Cardiac atrium fibroblast (primary cell): ENCODE measurements at places on chromosomes 1 and 21. TPM values are rescaled to one million over a fixed set of nuclear protein-coding genes. Genes with fewer than 3 reads are reported as not detected.

The ACKR1 gene
- 0.54 and 2.4 TPM in 2 replicates for total RNA-seq

The GPR25 gene
- not detected in 2 replicates for total RNA-seq

The TSHB gene
- not detected in 2 replicates for total RNA-seq

The CYYR1 gene
- 1.6 TPM in 1 of 2 replicates, not detected in the other for total RNA-seq

The FTCD gene
- total RNA-seq = not detected in 2 replicates

The REN gene
- total RNA-seq = not detected in 2 replicates

The EPHA8 gene
- not detected in 2 replicates for total RNA-seq

The SLC25A34 gene
- 0.32 and 0.54 TPM in 2 replicates for total RNA-seq

The GJA9 gene
- total RNA-seq = not detected in 2 replicates

The UBASH3A gene
- total RNA-seq = not detected in 2 replicates

The SRP9 gene
- 176 and 180 TPM in 2 replicates for total RNA-seq

The GSTM5 gene
- total RNA-seq = 0.49 TPM in 1 of 2 replicates, not detected in the other
